ENCODE measurements at places on chromosomes 11 and 22.
A peak's percentile ranks its signal among the peaks of the same experiment; 100 is the strongest.

GRCh38 chr22:48456449-48456848, 1371.2 kb downstream of the BRD1 start:
- no peak for DNase-seq

DNA sequence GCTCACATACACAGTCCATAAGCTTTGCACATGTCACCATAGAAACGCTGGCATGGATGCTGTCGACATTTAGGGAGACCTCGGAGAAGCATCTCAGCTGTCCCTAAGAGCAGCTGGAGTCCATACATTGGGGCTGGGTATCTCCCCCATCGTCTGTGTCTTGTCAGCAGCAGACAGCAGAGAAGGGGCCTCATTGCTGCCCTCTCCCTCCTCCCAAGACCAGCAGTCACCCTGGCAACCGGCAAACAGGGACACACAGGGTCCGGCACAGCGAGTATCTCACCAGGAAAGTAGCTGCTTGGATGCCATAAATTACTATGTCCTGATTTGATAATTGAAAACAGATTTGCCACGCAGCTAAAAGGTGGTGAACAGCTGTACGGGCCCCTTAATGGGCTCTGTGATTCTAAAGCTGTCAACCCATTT, 84.4 kb downstream of the CD44 start:
- DNase-seq, result no peak

- DNase-seq, result no peak
Observed at GRCh38 chr11:105245781-105246315, 106.3 kb upstream of the CARD18 start.

DNA sequence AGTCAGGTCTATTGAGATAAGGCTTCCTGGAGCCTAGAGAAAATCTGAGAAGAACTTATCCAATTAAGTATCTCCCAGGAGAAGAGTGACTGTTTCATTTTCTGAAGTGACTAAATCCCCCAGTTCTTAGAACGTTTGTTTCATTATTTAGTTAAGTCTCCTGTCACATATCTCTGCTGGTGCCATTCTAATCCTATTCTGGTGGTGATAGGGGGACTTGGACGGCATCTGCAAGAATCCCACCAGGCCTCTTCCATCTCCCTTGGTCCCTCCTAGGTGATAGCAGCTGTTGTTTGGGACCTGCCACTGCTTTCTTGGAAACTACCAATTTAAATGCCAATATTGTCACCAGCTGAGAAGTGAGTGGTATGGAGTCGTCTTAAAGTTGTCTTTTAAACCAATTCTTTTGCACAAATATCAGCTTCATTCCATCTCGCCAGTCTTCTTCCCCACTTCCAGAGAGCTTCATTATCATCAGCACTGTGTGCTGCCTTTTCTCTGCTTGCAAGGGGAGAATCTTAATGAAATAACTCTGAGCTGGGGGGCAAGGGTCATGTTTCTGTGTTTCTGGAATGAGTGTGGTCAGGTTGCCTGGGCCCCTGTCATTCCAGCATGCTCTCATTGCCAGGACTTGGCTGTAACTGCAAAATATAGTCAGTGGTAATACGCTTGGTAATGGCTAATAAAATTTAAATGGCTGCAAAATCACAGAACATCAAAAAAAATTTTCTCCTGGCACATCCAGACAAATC, 104.8 kb downstream of the LDLRAD3 start:
- no peak for DNase-seq

GRCh38 chr11:74055938-74056337, 47.1 kb upstream of the UCP3 start:
- DNase-seq, result no peak

GRCh38 chr11:65130631-65131416, 3.5 kb downstream of the SYVN1 start:
- DNase-seq, result no peak

DNA sequence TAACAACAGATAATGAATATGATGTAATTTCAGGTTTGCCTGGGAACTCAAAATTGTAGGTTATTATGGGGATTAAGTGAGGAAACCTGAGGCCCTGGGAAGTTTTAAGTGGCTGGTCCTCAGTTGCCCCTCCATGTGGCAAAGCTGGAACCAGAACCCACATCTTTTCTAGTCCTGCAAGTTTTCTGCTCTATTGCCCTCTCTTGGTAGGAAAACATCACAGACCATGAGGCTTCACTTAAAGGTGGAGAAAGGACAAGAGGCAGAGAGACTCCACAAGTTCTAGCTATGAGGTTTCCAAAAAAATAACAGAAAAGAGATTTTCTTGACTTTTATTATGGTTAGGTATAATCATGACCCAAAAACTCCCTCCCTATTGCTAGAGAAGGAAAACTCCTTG, 115.5 kb upstream of the DDI1 start:
- no peak for DNase-seq

- no peak for DNase-seq
Observed at GRCh38 chr11:63913866-63914830, 2.8 kb downstream of the RCOR2 start.

DNA sequence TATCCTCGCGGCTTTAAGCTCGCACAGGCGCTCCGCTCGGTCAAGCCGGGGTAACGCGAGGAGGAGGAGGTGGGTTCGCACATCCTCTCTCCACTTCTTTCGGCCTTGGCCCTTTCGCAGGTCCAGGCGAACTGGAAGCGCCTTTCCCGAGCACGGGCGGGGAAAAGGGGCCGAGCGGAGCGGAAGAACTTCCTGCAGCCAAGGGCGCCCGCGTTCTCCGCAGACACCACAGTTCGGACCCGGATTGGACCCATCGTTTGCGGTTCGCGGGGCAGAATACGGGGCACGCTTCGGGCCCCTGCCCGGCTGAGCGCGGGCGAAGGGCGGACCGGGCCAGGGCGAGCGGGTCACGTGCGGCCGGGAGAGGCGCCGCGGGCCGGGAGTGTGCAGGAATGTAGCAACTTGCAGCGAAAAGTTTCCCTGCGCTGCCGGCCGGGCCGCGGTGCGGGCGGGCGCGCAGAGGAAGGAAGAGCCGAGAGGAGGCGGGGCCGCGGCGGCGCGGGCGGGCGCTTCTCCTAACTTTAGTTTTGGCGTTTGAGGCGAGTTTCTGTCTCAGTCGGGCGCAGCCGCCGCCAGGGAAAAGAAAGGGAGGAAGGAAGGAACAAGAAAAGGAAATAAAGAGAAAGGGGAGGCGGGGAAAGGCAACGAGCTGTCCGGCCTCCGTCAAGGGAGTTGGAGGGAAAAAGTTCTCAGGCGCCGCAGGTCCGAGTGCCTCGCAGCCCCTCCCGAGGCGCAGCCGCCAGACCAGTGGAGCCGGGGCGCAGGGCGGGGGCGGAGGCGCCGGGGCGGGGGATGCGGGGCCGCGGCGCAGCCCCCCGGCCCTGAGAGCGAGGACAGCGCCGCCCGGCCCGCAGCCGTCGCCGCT, at the start of gene YAP1:
TSS of gene YAP1 (plus strand) at position 552 of the 865 bp plus-strand sequence. CDS start 402 bp downstream, outside the sequence.
- DNase-seq, result peak; percentile 62

GRCh38 chr11:3341298-3341697, 37.6 kb downstream of the ZNF195 start:
- DNase-seq, result peak; percentile 69

GRCh38 chr11:47177846-47178245, 1.2 kb upstream of the ARFGAP2 start:
- DNase-seq, result no peak

DNA sequence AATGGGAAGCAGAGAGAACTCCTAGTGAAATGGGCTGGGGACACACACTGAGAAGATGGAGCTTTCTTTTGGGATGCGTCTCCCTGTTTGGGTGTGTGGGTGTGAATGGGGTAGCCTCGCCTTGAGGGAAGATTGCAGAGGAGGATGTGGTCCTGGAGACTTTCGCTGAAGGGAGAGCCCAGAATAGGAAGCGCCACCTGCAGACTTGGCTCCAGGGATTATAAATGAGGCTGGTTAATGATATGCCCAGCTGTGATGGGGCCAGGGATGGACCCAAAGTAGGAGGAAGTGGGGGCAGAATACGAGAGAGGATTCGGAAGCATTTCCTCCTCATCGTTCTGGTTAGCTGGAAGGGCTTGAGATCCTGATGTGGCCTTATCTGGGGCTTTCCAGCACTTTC, 13.7 kb downstream of the RELT start:
- no peak for DNase-seq
